ENCODE measurements at places on chromosomes 4 and X.

DNA sequence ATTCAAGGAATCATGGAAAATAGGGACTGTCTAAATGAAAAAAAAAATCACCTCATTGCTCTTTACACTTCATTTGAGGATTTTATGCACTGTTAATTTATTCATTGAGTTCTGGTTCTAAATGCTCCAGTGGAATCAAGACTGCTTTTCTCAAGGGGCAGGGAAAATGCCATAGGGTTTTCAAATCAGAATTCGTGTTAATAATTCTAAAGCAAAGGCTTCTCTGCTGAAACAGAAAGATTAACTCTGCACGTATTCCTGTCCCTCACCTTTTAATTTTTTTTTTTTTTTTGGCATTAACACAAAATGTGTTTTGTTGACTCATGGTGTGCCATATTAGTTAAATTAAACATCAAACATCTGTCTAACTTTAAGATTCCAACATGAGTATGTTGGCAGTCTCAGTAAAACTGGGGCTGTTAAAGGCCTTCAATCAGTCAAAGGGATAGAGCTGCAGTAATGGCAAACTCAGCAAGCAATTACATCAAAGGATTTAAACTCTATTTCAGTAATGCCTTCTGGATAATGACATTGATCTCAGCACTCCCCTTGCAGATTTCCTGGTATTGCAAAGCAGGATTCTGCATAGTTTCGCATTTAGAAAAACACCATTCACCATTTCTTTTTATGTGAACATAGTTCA is 878.1 kb downstream of the RAPGEF2 start:
- DNase-seq, result no peak

DNA sequence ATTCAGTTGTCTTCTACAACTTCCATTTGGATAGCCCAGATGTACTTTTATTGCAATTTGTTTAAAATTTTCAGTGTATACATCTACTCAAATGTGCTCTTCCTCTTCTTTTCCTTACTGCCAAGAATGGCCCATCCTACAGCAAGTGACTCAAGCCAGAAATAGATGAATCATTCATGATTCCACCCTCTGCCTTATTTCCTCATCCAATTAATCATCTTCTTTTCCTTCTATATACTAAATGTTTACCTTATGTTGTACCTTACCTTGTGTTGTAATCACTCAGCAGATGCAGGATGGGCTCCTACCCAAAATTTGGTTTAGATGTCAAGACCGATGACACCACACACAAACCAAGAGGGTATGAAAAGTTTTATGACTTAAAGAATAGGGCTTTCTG is 437.8 kb downstream of the GRXCR1 start:
- no peak for DNase-seq

- no peak for DNase-seq
These were observed 373.1 kb downstream of the STPG2 start for GRCh38 chr4:97770222-97770621.

DNA sequence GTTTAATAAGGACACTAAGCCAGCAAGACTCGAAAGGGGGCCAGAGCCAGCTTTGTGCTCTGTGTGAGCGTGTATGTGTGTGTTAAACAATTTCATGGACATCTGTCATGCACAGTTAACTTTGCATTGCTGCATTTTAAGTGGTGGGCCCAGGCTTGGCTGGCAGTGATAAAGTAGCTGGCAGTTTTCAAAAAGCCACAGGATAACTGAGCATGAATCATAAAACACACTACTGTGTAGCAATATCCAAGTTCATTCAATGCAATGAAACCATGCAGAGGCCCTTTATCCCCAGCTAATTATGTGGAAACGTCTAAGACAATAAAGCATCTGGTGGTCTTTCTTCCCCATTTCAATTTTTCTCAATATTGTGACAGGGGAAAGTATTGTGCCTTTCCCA is 132.9 kb downstream of the NKX6-1 start:
- no peak for DNase-seq

DNA sequence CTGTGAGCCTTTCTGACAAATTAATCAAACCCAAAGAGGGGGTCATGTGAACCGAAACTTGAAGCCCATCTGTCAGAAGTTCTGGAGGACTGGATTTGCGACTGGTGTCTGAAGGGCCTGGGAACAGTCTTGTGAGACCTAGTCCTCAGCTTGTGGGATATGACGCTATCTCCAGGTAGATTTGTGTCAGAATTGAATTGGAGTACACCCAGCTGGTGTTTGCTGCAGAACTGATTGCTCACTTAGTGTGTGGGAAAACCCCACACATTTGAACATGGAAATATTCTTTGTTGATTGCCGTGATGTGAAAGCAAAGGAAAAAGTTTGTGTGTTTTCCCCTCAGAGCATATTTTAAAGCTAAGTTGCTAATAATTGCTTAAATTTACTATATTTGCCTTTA is 30.3 kb upstream of the TMSB15B start:
- no peak for DNase-seq

GRCh38 chr4:158796370-158797140 is 27.7 kb downstream of the FNIP2 start:
- DNase-seq, result no peak
